ENCODE measurements at places on chromosomes 4 and X.

DNA sequence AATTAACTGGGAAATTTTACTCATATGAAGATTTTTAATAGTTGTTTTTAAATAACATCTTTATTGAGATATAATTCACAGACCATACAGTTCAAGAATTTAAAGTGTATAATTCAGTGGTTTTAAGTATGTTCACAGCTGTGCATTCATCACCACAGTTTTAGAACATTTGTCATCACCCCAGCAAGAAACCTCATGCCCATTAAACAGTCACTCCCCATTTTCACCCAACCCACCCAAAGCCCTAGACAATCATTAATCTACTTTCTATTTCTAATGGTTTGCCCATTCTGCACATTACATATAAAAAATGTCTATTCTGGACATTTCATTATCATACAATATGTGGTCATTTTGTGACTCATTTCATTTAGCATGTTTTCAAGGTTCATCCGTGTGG lies 2.8 kb downstream of the UPRT start:
- no peak for DNase-seq

- no peak for DNase-seq
Observed at GRCh38 chr4:141131723-141132071, 1.6 kb downstream of the RNF150 start.

- DNase-seq: no peak
Observed at GRCh38 chr4:54227256-54228055, 1.6 kb upstream of the PDGFRA start.

GRCh38 chr4:140044337-140044902 lies 109.6 kb downstream of the MAML3 start:
- no peak for DNase-seq

- DNase-seq: no peak
Observed at GRCh38 chr4:81432825-81433224, 38.9 kb downstream of the RASGEF1B start.

- DNase-seq: no peak
Observed at GRCh38 chr4:145782756-145783155, 102.8 kb downstream of the C4orf51 start.

GRCh38 chr4:1090465-1091440 lies 22.6 kb downstream of the RNF212 start:
- DNase-seq: no peak

DNA sequence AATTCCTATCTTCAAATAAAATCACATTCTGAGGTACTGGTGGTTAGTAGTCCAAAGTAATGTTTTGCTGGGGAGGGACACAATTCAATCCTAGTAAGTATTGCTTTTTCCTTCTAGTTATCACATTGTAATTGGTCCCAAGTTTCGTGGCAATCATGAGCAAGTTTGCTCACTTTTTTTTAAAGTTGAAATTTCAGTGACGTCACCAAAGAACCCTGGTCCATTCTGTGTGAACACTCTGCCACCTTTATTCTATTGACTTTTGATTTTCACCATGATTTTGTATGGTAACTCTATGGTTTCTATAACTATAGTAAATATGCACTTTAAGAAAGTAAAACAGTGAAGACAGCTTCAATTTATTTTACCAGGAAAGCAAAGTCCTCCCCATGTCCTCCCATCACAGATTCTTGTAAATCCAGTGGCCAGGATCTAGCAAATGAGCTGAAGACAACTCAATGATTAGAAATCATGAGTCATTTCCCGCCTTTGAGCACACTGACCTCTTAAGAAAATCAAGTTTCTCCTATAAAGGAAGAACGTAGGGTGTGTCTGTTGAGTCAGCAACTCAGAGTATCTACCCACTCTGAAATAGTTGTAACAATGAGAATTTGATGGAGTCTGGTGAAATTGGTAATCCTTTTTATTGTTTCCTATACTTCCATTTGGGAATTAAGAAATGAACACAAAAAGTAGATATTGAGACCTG lies 1306.6 kb upstream of the PABPC4L start:
- no peak for DNase-seq

GRCh38 chr4:24934311-24934710 lies 21.5 kb upstream of the CCDC149 start:
- DNase-seq: no peak

DNA sequence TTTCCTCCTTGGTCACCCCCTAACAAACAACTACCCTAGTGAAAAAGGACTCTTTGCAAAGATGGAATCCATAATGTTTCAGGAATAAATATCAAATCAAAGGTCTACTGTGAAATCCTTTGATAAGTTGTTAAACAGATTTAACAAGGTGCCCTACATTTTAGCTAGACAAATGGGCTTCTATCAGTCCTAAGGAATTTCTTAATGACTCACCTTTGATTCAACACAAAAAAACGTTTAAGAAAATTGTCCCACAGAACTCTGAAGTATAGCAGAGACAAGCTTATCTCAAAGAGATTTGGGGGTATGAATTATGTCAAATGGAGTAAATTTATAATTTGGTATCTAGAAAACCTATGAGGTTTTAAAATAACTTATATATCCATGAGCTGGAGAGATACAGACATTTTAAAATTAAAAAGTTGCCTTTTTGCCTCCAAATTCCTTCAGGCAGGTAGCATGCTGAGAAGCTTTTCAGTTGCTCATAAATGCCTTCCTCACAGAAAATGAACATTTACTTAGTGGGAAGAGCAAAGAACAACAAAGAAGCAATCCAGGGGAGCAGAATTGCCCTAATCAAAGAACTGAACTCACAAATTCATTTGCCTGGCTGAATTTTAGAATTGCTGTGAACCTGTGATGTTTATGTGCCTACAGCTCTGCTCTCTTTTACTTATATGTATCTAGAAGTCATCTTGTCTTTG lies 649.3 kb downstream of the STPG2 start:
- no peak for DNase-seq

DNA sequence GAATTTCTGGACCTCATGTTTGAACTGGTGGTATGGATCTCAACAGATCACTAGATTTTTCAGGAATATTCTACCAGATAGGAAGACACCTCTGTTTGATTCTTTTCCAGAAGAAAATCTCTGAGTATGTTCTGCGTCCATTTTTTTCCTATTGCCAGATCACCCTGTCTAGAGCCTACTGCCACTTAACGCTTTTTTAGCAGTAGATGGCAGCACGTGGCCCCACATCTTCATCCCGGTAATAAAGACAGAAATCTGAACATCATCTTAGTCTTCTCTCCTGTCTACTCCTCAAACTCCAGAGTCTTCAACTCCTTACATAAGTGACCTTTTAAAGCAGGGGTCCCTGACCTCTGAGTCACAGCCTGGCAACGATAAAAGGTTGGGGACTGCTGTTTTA lies 184.7 kb downstream of the TMA16 start:
- DNase-seq: no peak

GRCh38 chr4:120286813-120287212 lies 220.2 kb upstream of the MAD2L1 start:
- no peak for DNase-seq

DNA sequence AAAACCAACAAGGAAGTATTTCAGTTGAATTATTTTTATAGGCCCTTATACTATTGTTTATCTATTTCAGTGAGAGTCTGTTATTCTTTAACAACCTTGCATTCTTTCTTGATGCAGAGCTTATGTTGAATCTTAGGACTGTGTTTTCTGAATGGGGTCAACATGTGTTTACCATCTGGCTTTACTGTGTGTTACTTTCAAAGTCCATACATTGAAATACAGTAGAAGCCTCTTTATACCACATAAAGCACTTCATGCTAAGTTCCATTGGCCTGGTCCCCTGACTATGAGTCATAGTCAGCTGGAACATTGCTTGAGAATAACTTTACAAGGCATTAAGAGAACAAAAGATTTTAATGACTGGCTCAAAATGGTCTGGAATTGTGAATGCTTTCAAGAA lies 152.6 kb downstream of the GASK1B start:
- no peak for DNase-seq

GRCh38 chr4:102825261-102826091 lies 1.9 kb downstream of the UBE2D3 start:
- no peak for DNase-seq

DNA sequence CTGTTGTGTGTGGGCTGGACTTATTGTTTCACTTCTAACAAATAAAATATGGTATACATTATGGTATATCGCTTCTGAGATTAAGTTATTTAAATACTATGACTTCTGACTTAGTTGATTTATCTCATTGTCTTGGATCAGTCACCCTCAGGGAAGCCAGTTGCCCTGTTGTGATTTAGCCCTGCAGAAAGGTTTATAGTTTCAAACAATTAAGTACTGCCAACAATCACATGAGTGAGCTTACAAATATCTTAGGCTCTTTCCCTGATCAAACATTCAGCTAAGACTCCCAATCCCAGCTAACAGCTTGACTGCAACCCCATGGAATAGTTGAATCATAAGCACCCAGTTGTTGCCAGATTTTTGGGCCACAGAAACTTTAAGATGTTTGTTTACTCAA lies 85.4 kb downstream of the MAGEC1 start:
- no peak for DNase-seq

DNA sequence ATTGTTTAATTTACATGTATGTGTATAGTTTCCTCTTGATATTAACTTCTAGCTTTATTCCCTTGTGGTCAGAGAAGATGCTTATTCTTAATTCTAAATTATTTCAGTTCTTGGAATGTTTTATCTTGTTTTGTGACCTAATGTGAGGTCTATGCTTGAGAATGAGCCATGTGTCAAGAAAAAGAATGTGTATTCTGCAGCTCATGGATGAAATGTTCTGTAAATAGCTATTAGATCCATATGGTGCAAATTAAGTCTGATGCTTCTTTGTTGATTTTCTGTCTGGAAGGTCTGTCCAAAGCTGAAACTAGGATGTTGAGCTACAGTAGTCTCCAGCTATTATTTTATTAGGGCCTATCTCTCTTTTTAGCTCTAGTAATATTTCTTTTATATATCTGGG lies 187.3 kb upstream of the RASGEF1B start:
- DNase-seq: no peak
